ENCODE measurements at places on chromosomes 7 and 10.

DNA sequence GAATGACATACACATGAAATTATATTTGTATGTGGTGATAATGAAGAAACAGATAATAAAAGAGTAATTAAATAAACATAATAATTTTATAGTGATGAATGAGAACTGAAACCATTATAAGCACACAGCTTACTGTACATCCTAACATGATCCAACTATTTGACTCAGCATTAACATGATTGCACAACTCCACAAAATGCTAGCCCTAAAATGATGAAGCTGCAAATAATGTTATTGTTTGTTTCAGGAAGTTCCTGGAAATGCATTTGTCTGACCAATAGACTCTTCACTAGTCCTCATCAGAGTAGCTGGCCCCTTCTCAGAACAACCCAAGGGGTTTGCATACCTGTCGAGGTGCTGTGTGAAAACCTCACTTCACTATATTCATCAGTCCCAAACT, 115.5 kb downstream of the RTKN2 start:
- DNase-seq = no peak

DNA sequence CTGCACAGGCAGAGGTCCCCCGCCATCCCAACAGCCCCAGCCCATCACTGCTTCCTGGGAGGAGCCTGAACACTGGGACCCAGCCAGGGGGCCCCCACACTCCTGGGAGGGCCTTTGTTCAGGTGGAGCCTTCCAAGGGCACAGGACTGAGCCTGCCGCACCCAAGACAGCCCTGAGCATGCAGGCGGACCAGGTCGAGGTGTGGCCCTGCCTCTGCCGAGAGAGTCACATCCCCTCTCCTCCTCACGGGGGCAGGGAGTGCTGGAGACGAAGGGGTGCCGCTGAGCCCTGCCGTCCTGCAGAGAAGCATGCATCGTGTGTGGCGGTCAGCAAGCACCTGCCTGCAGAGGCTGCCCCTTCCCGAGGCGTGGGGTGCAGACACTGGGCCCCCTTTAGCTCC, 7.3 kb upstream of the MAFK start:
- DNase-seq = no peak

DNA sequence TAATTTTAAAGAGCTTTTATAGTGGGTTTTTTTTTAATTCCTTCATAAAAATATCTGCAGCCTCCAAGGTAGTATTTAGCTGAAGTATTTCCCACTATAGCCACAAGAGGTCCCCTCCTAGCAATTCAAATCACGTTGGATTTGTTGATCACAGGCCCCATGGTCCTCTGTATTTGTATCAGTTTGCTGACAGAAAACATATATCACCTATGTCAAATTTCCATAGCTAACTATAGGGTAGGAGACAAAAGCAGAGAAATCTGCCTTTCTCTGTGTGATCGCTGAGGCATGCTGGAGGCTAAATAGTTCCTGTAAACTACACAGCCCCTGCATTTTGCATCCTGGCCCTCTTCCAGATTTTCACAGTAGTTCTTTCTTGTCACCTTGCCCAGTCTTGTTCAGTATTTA, 1.7 kb upstream of the CTNNA3 start:
- DNase-seq = no peak

GRCh38 chr7:114209968-114210367, 204.6 kb upstream of the FOXP2 start:
- DNase-seq = no peak

Measured in cortex of kidney (tissue), 1 donor.